Activated T-cell treated with anti-CD3 and anti-CD28 coated beads for 4 hours (primary cell): ENCODE measurements at places on chromosomes 16 and 17.

GRCh38 chr17:38777641-38778250 lies 21.6 kb downstream of the PIP4K2B start:
- no peak for DNase-seq

DNA sequence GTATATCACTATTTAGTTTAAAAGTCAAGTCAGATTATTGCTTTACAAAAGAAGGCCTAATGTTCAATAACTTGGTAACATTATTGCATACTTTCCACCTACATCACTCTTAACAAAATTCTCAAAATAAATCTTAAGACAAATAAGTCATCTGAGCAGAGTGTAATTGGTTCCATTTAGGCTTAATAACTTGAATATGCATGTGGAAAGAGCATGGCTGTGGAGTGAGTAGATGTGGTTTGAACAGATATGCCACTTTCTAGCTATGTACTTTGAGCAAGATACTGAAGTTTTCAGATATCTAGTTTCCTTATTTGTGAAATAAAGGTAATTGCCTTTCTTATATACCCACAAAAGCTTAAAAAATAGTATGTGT lies 6.7 kb upstream of the EVI2A start:
- DNase-seq = no peak

DNA sequence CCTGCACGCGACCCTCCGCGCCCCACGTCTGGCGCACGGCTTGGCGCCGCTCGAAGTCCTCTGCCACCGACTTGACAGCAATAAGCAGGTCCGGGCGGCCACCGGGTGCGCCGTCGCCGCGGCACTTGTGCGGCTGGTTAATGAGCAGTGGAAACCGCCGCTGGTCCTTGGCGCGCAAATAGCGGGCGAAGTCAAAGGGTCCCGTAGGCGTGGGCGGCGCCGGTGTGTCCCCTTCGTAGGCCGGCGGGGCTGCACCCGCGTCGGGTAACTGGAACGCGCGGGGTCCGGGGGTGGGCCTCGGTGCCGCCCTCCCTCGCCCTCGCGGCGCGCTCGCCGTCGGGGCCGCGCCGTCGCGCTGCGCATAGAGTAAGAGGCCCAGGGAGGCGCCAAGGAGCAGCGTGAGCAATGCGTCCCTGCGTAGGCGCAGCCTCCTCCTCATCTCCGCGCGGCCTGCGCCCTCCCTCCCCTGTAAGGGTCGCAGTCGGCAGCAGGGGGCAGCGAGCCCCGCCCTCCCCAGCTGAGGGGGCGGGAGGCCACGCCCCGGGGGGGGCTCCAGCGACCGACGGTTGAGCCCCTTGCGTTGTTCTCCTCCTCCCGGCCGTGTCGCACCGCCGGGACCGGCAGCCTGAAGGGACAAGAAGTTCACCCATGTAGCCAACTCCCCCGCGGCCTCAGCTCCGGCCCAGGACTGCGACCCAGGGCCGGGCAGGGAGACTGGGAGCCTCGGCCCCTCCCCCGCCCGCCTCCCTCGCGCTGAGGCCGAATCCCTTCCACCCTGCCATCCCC lies 558 bp downstream of the B3GNT9 start:
- DNase-seq = peak; percentile 51

- no peak for DNase-seq
Observed at GRCh38 chr17:43042025-43042628, 17.1 kb downstream of the RND2 start.

- DNase-seq = no peak
Observed at GRCh38 chr16:89506791-89507191, 1.4 kb upstream of the SPG7 start.

DNA sequence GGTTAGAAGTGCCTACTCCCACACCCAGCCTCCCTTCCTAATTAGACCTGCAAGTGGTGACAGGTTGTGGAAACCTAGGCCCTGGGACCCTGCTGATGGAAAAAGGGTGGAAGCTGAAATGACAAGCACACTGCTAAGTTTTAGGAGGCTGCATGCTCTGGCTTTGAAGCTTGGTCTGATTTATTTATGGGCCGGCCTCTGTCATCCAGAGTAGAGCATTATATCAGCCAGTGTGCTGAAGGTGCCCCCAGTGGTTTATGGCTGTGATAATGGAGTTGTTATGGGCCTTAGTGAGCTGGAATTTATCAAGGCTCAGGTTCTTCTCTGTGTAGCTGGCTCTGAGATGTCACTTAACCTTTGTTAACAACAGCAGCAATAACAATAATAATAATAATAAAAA lies 142.6 kb downstream of the UTP18 start:
- DNase-seq = no peak

- DNase-seq = no peak
Observed at GRCh38 chr17:55341432-55341831, 76.7 kb downstream of the HLF start.

GRCh38 chr17:35786941-35787432 lies 8.5 kb downstream of the MMP28 start:
- DNase-seq = no peak

DNA sequence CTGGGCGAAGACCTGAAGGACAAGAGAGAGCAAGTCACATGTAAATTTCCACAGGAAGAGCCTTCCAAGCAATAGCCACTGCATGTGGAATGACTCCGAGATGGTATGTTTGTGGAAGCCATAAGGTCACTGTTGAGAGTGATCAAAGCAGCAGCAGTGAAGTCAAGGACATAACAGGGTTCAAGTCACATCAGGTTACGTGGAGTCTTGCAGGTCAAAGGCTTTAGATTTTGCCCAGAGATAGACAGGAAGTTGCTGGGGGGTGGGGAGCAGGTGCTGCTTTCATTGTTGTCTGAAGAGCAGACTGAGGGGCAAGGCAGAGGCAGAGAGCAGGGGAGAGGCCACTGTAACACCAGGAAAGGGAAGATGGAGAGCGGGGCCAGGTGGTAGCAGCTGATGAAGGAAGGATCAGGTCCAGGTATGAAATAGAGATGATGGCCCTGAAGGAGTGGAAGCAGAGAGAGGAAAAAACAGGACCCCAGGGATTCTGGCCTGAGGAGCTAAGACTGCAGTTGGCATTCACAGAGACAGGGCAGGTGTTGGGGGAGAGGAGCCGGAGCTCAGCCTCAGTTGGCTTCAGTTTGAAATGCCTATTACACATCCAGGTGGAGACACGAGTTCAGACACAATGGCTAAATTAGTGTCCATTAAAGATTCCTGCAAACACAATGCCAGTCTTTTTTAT lies 129.3 kb upstream of the AXIN2 start:
- no peak for DNase-seq

- DNase-seq = no peak
Observed at GRCh38 chr16:28062847-28063521, 530 bp downstream of the GSG1L start.

DNA sequence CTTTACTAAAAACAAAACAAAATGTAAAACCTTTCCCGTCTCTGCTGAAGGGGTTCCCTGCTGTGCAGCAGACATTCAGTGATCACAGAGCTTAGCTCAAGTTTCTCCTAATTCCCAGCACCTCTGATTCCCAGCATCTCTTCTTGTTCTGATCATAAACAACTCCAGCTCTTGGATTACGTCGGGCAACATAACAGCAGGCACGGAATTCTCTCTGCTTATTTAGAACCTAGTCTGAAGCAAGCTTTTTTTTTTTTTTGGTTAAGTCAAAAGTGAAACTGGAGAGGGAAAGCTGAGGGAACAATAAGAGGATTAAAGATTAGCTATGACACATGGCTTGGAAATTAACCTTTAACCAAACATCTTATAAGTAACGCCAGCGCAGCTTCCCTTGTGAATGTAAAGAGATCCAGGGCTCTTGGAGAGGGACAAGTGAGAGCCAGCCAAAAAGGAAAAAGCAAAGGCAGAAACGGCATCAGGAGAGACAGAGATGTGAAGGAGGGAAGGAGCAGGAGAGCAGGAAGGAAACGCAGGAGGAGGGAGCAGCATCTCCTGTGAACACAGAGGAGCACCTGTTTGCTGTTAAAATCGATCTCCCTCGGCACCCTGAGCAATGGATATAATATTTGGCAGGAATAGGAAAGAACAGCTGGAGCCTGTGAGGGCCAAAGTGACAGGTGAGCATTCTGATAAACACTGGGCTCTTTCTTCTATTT lies at the start of gene BCO1:
Gene BCO1 (plus strand): TSS at position 394 of the 716 bp plus-strand sequence. CDS start 220 bp downstream, at position 614.
- DNase-seq = no peak

DNA sequence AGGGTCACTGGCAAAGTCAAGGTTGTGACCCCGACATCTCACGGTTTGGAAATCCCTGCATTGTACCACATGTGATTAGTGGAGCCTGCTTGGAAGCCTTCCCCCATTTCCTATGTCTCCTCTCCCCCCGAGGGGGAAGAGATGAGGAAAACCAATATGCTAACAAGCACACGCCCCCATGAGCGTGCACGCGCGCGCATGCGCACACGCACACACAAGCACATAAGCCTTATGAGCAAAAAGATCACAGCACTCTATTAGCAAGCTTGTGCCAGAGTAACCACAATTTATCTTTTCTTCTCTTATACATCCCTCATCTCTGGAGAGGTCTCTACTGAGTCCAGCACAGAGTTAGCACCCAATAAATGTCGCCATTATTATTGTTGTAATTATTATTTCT lies 31.8 kb upstream of the MMP2 start:
- no peak for DNase-seq

GRCh38 chr16:86819533-86819892 lies 241.2 kb downstream of the FOXL1 start:
- no peak for DNase-seq

DNA sequence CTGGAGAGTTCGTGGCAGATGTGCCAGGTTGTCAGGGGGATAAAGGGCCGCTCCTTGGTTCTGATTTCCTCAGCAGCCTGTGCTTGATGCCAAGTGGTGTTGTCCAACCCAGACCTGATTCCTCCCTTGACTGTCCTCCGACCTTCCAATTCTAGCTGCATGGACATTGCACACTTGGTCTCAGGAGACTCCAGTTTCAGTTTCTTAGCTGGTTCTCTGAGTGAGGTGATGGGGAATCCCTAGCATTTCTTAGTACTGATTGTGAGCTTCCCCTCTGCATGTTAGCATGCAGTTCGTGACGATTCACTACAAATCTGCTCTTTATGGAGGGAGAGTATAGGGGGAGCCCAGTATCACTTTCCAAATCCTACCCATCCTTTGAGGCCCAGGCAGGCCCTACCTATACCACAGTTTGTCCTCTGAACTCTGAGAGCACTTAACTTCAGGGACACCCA lies 12.4 kb upstream of the CCR7 start:
- no peak for DNase-seq

DNA sequence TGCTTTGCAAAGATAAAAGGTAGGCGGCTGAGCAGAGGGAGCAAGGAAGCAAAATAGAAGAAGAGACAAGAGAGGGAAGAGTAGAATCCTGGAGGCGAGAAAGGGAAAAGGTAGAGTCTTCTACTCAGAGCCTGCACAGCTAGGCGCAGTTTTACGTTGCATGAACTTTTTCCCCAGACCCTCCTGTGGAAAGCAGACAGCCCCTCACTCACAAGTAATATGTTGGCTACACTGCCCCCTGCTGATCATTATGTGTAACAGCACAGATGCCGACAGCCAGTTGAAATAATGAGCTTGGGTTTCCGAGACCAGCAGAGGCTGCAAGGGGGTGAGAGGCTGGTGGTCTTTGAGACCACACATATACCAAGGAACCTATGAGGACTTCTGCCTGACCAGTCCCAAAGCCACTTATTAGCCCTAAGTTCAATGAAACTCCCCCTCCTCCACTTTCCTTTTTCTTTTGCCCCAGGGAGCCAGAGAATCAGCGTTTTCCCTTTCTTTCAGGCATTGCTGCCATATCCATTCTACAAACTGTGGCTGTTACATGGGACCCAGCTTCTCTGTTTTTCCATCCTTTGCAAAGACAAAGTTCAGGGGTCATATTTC lies 22.5 kb upstream of the CMTR2 start:
- peak; percentile 11 for DNase-seq

GRCh38 chr17:46742565-46743270 lies 75.8 kb downstream of the WNT3 start:
- no peak for DNase-seq

GRCh38 chr17:49193513-49194296 lies 16.7 kb downstream of the GNGT2 start:
- DNase-seq = no peak

DNA sequence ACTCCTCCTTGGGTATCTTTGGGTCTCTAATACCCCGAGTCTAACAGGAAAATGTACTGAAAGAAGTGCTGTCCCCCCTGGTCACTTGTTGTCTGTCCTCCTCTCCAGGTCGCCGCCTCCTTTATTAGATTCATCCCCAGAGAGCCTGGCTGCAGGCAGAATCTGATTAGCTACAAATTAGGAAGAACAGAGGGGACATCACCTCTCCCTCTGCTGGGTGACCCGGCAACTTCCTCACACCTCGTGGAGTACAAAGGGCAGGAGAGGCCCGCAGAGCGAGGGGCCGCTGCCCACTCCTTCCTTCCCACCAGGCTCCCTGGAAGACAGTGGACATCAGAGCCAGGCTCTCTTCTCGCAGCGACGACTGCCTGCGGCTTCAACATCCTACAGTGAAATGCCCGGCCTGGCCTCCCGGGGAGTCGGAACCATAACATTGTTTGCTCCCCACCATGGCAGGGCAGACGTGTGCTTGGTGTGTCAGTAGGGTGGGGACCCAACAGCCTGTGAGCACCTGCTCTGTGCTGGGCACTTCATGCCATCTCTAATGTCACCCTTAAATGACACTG lies 5.3 kb downstream of the CYB561 start:
- no peak for DNase-seq

GRCh38 chr17:32519228-32520103 lies 32.7 kb downstream of the CDK5R1 start:
- DNase-seq = peak; percentile 42

GRCh38 chr17:74695629-74696028 lies 17.1 kb downstream of the CD300LF start:
- no peak for DNase-seq

GRCh38 chr17:21029036-21029435 lies 13.8 kb downstream of the USP22 start:
- DNase-seq = no peak

- DNase-seq = no peak
Observed at GRCh38 chr17:3910420-3911270, 5.6 kb downstream of the P2RX1 start.

DNA sequence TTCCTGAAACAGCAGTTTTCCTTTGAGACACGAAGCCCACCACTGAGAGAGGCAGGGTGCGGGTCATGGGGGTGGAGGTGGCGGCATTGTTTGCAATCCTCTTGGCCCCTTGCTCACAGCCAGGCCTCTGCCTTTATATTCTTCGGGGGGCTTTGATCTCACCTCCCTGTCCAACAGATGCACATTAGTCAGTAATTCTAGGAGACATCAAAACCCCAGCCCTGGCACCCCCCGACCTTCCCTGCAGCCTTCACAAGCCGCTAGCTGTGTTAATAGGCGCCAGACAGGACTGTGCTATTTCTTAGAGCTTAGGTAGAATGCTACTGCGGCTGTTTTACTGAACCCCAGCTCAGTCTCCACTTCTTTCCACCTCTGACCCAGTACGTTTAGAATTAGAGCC lies 212.6 kb downstream of the RBFOX1 start:
- DNase-seq = no peak

GRCh38 chr16:85363881-85364280 lies 249.2 kb upstream of the GSE1 start:
- no peak for DNase-seq

DNA sequence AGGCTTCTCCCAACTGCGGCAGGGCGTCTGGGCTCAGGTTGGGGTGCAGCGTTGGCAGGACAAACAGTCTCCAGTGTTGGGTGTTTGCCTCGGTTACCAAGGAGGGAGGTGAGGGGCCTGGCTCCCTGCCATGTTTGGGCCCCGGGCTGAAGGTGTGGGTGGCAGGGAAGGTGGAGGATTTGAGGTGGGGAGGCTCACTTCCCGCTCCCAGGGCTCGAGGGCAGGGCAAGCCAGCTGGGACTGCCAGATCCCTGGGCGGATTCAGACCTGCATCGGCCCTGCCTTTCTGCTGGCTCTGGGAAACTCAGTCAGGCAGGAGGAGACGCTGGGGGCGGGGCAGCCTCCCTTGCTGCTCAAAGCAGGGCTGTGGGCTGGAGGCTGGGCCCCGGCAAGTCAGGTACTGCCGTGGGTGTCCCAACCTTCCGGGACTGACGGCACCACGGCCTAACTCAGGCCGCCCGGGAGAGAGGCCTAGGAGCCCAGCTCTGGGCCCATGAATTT lies 31.3 kb upstream of the KRT17 start:
- DNase-seq = no peak
